Suppressor macrophage treated with lipopolysaccharide for 1 hour (primary cell): ENCODE measurements at places on chromosomes 5 and 9.

GRCh38 chr9:109473329-109473728, 24.8 kb downstream of the PTPN3 start:
- no peak for DNase-seq

DNA sequence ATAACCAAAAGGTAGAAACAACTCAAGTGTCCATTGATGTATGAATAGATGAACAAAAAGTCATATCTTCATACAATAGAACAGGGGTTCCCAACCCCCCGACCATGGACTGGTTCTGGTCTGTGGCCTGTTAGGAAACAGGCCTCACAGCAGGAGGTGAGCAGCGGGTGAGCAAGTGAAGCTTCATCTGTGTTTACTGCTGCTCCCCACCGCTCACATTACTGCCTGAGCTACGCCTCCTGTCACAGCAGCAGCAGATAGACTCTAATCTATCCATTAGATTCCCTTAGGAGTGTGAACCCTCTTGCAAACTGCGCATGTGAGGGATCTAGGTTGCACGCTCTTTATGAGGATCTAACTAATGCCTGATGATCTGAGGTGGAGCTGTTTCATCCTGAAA, 478.0 kb downstream of the BRINP1 start:
- DNase-seq, result no peak

GRCh38 chr9:131676431-131676972, 63.4 kb downstream of the RAPGEF1 start:
- no peak for DNase-seq

DNA sequence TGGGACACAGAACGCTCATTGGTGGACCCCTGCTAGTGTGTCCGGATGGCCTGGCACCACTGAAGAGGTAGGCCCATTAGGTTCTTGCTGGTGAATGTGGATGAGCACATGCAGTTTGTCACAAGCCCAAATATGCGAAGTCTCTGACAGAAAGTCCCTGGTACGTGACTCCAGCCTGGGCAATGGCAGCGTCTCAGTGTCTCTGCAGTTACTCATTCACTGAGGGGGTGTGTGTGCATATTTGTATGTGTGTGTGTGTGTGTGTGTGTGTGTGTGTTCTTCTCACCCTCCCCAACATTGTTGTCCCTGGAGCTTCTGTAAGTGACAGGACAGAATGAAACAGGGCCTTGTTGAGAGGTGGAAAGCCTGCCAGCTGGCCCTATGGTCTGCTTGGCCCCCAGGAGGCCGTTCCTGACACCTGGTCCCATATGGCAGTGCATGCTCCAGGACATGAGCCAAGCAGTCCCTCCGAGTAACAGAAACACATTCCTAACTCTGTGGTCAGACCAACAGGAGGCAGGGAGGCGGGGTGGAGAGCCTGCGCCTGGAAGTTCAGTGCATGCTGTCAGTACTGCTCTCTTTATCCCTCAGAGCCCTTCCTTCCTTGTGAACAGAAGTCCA, 169.9 kb downstream of the SLC28A3 start:
- DNase-seq, result no peak

DNA sequence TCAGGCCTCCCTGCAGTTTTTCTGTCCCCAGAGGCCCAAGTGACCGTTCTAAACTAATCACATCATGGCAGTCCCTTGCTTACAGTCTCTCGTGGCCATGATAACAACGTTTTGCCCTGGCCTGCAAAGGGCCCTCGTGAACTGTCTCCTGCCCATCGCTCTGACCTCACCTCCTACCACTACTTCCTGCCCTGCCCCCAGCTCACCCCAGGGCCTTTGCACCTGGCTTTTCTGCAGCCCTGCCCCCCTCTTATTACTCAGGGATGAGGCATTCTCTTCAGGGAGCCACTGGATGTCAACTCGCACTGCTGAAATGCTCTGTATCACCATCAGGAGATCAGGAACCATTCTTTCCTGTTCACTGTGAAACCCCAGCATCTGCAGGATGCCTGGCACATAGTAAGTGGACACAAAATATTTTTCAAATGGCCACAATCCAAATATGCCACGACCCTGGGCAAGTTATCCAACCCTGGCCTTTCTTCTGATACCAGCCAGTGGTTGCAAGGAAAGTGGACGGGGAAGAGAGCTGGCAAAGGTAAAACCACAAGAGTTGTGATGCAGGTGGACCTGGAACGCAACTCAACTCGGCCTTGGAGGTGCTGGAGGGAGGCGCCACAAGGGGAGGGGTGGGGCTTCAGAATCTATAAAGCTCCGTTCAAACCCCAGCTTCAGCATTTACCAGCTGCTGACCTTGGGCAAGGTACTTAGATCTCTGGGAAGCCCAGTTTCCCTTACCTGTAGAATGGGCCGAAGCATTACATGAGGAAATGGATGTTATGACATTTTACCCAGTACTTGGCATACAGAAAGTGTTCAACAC, 1.7 kb downstream of the SNCB start:
- no peak for DNase-seq

- DNase-seq, result no peak
Measured at GRCh38 chr9:8158574-8158973, 359.0 kb upstream of the DMAC1 start.

DNA sequence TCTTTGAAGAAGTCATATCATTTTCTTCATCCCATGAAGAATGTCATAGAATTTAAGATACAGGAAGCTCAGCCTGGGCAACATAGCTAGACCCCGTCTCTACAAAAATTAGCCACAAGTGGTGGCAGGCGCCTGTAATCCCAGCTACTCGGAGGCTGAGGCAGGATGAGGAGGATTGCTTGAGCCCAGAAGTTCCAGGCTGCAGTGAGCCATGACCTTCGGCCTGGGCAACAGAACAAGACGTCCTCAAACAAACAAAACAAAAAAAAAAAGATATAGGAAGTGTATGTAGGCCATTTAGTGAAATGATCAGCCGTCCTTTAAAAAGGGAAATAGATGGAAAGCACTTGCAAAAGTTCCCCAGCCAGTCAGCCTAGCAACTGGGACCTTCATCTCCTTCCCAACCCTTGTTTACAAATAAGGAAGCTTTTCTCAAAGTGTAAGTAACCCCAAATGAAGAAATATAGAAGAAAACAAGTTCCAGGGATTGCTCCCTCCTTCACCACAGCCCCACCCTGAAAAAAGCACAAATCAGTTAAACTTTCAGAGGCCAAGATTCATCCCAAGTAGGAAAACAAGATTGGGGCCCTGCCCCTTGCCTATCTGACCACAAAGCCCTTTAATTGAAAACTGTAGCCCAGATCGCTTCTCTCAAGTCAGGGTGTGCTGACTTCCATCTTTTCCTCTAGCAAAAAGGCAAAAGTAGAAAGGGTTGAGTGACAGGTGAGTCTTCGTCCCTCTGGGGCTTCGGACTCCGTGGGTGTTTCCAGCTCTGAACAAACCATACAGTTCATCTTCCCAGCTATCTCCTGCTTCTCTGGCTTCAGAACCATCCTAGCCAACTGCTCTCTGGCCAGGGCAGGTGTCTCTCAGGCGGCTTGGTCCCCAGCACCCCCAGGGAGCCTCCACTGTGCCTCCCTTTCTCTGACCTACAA, 1.2 kb downstream of the SLC31A2 start:
- DNase-seq, result peak; percentile 78

DNA sequence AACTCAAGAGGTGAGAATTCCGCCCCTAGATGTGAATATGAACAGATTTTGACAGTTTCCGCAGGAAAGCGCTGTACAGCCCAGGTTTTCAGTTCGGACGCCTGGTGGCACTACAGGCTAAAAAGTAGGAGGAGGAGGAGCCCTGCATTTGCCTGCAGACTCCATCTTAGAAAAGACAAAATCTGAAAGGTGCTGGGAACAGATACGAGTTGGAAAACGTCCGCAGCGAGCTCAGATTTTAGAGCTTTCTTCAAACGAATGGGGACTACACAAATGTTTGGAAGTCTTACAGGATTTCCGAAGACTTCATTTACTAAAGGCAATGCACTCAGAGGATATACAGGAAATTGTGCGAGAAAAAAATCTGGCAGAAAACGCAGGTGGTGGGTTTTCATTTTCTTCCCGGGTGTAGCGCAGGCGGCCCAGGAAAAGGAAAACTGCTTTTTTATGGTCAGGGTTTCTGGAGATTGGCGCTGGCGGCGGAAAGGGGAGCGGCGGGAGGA, 9.9 kb upstream of the PCDHB2 start:
- DNase-seq, result no peak

- DNase-seq, result peak; percentile 63
Measured at GRCh38 chr5:135569755-135570452, 8.9 kb downstream of the CXCL14 start.

- DNase-seq, result no peak
Measured at GRCh38 chr5:83104021-83104420, 26.7 kb downstream of the XRCC4 start.

DNA sequence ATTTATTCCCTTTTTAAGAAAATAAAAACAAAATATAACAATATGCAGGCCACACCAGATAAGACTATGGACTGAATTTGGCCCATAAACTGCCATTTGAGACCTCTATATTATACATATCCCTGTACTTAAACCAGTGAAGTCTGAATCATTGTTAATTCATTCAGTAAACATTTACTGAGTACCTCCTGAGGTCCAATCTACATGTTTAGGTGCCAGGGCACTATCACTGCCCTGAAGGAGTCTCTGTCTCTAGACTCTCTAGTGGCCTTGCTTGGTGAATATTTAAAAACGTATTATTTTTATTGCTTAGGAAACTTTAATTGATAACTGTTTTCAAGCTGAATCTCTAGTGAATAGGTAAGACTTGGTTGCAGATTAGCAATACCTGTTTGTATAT, 74.7 kb upstream of the ELL2 start:
- DNase-seq, result no peak

GRCh38 chr5:27855491-27855890, 817.1 kb upstream of the CDH9 start:
- no peak for DNase-seq

- no peak for DNase-seq
Measured at GRCh38 chr5:15948190-15948589, 231.4 kb downstream of the MARCHF11 start.

DNA sequence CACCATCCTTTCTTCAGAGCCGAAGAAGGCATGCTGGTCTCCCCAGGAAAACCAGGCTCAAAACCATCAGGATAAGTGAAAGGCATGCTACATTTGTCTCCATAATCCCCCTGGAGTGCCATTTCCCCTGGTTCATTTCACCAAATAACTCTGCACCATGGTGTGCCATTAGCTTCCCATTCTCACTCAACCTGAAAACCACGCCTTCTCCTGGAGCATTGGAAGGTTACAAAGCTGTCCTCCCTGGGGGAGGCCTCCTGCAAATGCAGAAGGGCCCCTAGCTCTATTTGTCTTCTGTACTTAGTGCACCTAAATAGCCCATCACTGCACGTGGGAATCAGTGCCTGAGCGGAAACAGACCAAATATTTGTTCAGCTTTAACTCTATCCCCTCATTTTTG, 90.2 kb upstream of the ICE1 start:
- no peak for DNase-seq

DNA sequence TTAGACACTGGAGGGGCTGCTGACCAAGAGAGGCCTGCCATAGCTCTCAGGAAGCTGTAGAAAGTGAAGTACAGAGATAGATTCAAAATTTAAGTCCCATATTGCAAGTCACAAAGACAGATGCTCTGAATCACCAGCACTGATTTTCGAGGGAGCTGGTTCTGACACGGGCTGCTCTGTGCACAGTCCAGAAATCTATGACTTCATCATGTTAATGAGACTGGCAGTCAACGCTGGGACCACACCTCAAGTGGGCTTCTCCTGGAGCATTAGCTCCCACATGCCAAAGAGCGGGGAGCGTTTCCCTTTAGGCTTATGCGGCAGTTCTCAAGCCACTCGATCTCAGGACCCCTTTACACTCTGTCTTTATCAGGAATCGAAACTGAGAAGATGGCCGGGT, 34.2 kb upstream of the FAT2 start:
- no peak for DNase-seq

GRCh38 chr9:99181621-99182020, 40.1 kb downstream of the ALG2 start:
- peak; percentile 96 for DNase-seq

DNA sequence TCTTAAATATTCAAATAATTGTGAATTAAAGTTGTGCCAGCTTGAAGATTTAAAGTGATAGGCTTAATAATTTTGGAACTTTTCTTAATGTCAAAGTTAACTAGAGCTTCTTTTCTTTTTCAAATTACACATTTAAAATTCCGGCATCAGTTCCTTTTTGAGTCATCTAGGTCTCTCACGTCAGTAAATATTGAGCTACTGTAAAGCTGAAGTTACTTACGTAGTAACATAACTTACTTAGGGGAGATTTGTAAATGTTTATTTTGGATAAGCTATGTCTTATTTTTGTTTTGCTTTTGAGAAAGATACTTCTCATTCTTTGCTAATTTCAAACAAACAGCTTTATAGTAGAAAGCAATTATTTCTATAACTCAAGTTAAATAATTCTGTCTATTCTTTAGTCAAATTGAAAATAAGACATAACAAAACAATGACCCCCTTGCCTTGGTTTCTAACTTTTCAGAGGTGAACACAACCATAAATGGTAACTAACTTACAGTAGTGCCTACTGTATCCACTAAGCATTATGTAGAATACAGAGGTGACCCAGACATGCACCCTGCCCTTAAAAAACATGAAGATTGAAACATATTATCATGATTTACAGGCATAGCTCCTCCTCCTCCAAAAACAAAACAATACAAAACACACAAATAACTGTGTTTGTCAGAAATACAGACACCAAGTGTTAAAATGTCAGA, 29.8 kb downstream of the CD274 start:
- no peak for DNase-seq

DNA sequence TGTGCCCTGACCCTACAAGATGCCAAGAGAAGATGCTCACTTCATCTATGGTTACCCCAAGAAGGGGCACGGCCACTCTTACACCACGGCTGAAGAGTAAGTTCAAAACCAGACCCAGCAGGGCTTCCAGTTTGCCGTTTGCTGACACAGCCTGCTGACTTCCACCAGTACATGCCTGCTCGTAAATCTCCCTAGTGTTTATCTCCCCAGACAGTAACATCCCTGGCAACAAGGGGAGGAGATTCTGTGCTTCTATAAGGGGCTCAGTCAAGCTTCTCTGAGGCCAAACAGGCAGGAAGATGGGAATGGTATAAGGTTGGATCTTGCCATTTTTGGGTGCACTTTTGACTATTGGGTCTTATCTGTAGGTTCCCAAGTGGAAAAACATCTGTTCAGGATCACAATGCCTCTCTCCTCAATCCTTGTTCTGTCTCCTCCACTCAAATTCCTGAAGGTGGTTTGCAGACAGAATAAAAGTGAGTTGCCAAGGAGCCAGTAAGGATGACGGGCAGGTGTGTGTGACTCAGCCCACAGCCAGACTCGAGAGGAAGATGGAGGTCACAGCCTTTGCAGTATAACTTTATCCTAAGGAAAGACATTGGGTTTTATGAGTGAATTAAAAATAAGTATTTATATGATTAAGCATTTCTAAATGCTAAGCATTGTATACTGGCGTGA, 1.9 kb downstream of the MLANA start:
- DNase-seq, result no peak

DNA sequence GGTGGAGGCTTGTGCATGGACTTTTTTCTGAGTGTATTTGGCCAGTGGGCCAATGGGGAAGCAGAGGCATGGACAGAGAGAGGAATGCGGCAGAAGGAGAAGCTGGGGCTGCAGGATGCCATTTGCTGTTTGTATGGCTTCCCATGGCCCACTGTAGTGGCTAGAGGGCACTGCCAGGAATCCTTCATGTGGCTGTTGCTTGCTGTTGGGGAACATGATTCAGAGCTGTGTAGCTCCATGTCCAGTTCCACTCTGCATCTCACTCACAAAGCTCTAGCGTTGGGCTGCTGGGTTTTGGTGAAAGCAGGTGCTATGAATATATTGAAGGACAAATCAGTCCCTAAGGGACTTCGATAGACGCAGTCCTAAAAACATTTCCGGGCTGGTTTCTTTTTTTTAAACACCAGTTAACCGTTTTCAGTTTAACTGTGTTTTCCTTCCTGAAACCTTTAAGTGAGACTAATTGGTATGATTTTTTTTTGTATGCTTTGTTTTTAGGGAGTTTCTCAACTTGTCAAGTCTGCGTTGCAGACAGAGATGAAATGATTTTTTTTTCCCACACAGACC, 51.3 kb downstream of the SLC22A5 start:
- DNase-seq, result peak; percentile 52
